Fibroblast of upper back skin (primary cell): ENCODE measurements at places on chromosomes 3 and 15.
A peak's percentile ranks its signal among the peaks of the same experiment; 100 is the strongest.

DNA sequence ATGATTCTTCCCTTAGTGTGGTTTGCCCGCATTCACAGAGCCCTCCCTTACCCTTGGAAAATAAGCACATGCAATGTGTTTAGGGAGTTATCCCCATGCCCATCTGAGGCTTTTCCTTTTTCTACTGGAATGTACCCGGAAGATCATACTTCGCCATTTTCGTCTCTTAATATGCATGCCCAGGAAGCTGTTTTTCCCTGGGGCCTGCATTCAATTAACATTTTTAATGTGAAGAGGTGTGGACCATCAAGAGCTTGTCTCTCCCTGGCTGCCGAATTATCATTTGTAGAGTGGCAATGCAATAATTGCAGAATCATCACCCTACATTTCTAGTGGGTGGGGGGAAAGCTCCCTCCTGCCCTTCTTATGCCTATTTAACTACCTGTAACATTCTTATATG lies 976.3 kb downstream of the DIPK2A start:
- no peak for DNase-seq

DNA sequence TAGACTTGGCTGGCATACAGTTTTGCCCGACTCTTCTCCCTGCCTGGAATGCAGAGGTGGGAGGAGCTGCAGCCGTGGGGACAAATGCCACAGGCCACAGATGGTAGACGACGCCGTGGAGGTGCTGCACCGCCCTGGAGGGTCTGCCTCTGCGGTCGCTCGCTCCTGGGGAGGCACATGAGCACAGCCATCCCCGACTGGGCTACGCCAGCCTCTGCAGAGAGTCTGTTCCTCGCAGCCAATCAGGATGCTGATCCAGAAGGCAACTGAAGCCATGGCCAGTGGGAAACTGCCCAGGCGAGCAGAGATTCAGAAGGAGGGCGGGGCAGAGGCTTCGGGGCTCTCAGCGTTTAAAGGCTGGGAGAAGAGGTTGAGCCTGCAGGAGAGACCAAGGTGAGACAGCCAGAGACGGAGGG lies 11.9 kb upstream of the LRRC15 start:
- DNase-seq: no peak

DNA sequence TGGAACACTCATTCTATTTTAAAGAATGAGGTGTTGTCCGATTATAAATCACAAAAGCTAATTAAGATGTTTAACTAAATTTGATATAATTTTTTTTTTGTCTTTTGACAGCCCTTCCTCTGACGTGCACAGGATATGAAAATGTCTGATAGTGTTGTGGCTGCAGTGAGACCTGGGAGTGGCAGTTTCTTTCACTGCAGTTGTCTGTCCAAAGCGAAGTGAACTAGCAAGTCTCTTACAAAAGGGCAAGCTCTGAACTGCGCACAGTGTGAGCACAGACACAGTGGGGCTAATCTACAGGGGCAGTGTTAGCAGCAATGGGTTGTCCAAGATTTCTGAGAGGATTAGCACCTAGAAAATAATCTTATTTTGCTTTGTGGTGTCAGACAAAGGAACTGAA lies 29.1 kb upstream of the MYRIP start:
- DNase-seq: no peak

- DNase-seq: no peak
Measured at GRCh38 chr15:25778161-25778560, 85.0 kb downstream of the ATP10A start.

DNA sequence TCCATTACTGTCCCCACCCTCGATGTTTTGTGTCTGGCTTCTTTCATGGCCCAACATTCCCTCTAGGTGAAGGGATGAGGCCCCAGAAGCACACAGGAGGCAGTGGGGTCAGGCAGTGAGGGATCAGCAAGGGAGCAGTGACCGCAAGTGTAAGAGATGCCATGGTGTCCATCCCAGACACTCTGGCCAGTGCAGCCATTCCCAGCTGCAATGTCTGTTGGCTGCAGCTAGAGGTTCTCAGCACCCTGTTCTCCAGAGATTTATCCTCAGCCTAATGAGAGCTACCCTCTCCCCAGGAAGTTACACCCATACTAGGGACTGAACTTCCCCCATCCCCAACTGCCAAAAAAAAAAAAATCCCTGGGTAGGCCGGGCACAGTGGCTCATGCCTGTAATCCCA lies 40.2 kb downstream of the TRANK1 start:
- no peak for DNase-seq

DNA sequence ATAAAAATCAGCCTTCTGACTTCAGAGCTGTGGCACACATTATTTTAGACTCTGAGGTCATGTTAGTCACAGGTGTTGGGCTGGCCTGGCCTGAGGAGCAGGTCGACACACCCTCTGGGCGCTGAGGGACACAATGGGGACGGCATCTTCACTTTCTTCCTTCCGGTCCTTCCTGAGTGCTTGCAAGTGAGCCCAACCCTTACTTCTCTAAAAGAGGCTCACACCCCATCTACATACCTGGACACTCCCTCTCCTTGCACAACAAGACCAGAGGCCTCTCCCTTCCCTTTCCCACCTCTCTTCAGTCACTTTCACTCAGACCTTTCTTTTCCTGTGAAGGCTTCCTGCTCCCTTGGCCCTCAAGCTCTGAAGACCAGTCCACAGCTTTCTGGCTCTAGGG lies 85.4 kb downstream of the XXYLT1 start:
- DNase-seq: no peak

- no peak for DNase-seq
Measured at GRCh38 chr15:50871832-50872231, 36.7 kb upstream of the AP4E1 start.

- no peak for DNase-seq
Measured at GRCh38 chr3:24052446-24052845, 107.4 kb downstream of the NR1D2 start.

- peak; percentile 92 for DNase-seq
Measured at GRCh38 chr15:32856753-32857152, 138.9 kb downstream of the GREM1 start.

DNA sequence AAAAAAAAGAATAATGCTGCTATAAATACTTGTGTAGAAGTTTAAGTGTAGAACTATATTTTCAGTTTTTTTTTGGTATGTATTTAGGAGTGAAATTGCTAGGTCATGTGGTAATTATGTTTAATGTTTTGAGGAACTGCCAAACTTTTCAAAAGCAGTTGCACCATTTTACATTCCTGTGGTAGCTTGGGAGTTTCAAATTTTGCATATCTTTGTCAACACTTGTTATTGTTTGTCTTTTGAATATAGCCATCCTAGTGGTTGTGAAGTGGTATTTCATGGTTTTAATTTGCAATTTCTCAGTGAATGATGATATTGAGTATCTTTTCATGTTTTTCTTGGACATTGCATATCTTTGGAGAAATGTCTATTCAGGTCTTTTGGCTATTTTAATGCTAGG lies 30.4 kb downstream of the SKIL start:
- peak; percentile 19 for DNase-seq

GRCh38 chr15:70319466-70319865 lies 221.7 kb upstream of the TLE3 start:
- no peak for DNase-seq

DNA sequence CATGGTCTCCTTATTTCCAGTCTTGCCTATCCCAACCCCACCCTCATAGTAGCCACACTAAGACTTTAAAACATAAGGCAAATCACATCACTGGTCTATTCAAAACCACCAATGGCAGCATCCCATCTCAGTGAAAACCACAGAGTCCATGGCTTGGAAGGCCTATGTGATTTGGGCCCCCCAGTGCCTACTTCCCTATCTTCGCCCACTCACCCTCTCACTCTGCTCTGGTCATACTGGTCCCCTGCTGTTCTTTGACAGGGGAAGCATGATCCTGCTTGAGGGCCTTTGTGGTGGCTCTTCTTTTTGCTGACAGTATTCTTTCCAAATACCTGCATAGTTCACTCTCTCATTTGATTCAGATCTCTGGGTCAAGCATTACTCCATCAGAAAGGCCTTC lies 3.3 kb downstream of the GTF2A2 start:
- no peak for DNase-seq

DNA sequence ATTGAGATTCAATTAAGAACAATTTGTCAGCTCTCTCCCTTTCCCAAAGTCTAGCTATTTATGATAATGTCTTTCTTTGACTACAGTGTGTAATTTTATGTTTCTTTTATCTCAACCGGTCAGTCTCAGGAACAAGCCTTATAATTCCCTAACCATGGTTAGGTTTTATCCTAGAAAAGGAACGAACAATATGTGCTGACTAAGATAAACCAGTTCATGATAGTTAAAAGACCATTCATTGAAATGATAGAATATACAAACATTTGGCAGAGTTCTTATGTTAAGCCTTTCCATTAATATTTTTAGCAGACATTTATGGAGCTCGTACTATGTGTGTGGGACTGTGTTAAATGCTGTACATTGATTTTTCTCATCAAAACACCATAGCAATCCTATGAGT lies 106.3 kb downstream of the SYNPR start:
- no peak for DNase-seq

DNA sequence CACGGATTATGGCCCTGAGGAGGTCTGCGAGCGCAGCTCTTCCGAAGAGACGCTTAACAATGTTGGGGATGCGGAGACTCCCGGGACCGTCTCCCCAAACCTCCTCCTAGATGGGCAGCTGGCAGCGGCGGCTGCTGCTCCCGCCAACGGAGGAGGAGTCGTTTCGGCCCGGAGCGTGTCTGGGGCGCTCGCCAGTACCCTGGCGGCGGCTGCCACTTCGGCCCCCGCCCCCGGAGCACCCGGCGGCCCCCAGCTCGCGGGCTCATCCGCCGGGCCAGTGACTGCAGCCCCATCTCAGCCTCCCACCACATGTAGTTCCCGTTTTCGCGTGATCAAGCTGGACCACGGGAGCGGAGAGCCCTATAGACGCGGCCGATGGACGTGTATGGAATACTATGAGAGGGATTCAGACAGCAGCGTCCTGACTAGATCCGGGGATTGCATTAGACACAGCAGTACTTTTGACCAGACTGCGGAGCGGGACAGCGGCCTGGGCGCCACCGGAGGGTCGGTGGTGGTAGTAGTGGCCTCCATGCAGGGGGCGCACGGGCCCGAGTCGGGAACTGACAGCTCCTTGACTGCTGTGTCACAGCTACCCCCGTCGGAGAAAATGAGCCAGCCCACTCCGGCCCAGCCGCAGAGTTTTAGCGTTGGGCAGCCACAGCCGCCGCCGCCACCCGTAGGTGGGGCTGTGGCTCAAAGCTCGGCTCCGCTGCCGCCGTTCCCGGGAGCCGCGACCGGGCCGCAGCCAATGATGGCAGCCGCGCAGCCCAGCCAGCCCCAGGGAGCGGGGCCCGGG lies 1.6 kb downstream of the TSC22D2 start:
- DNase-seq: peak; percentile 59

GRCh38 chr15:77518458-77518857 lies 97.8 kb downstream of the HMG20A start:
- DNase-seq: no peak

GRCh38 chr3:196501316-196502044 lies 2.1 kb downstream of the RNF168 start:
- peak; percentile 39 for DNase-seq

DNA sequence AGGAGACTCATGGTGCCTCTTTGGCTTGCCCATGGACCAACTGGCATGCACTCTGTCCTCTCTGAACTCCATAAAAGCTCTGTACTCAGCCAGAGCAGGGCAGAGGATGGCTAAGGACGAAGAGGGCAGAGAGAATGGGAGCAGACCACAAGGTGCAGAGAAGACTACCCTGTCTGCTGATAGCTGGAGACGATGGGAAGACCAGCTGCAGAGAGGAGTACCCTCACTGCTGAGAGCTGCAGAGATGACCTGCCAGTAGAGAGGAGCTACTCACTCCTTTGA lies 65.0 kb downstream of the THBS1 start:
- no peak for DNase-seq

DNA sequence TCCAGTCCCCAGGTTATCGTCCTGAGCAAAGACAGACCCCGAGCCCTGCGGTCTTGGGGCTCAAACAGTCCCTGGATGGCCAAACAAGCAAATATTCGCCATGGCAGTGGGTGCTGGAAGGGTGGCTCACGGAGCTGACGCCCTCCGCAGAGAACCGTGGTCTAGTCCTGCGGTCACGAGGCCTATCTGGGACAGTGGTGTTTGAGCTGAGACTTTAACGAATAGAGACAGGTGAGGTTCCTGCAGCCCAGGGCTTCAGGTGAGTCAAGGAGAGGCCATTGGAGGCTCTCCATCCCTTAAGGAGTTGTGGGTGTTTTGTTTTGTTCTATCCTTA lies 399 bp upstream of the SUCLG2 start:
- no peak for DNase-seq

DNA sequence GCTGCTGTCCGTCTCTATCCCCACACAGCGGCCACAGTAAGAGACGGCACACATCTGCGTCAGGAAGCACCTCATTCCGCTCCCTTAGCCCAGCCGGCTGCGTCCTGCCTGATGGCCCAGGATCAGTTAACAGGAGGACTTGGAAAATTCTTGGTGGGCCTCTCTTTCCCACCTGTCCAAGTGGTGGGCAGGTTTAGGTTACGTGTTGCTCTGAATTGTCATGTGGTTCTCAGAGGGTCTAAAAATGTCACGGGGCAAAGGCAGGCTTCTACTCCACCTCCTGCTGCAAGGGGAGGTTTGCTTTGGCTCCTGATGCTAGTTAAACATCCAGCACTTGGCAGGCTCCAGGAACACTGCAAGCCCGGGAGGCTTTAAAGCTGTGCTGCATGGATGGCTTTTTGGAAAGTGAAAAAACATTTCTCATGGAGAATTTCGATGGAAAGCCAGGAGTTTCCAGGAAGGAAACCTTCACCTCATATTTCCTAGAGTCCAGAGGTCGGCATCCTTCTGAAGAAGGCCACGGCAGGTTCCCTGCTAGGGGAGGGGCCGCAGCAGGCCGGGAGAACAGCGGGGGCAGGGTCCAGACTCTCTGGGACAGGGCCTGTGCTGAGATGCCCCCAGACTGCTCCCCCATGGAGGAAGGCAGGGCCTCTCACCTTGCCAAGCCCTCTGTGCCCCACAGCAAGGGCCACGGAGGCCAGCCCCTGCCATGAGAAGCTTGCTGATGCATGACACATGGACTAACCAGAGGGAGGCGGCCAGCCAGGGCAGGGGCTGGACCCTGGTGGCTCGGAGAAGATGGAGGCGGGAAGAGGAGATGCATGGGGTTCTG lies 10.8 kb downstream of the CTSH start:
- DNase-seq: peak; percentile 18

GRCh38 chr15:26841514-26841913 lies 25.3 kb upstream of the GABRA5 start:
- DNase-seq: no peak

GRCh38 chr3:48561045-48561736 lies 2.4 kb downstream of the UCN2 start:
- DNase-seq: peak; percentile 57

DNA sequence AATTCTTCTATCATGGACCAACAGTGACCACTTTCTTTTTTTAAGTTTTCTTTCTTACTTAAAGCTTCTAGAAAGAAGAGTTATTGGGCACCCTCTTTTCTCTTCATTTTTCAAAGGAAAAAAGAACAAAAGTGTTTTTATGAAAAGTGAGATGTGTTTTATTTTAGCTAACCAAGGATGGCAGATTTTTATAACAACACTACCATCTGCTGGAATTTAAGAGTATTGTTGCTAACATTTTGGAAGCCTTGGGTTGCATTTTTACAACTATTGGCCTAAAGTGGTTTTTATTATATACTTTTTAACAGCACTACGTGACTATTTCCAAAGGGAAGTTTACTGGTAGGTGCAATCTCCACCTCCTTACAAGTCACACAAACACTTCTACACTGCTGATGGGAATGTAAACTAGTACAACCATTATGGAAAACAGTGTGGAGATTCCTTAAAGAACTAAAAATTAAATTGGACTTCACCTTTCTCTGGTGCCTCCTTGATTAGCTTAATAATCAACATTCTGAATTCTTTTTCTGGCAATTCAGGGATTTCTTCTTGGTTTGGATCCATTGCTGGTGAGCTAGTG lies 237.7 kb upstream of the AGTR1 start:
- no peak for DNase-seq
